WTC11 (cell line): ENCODE measurements at places on chromosomes 12 and 14.

DNA sequence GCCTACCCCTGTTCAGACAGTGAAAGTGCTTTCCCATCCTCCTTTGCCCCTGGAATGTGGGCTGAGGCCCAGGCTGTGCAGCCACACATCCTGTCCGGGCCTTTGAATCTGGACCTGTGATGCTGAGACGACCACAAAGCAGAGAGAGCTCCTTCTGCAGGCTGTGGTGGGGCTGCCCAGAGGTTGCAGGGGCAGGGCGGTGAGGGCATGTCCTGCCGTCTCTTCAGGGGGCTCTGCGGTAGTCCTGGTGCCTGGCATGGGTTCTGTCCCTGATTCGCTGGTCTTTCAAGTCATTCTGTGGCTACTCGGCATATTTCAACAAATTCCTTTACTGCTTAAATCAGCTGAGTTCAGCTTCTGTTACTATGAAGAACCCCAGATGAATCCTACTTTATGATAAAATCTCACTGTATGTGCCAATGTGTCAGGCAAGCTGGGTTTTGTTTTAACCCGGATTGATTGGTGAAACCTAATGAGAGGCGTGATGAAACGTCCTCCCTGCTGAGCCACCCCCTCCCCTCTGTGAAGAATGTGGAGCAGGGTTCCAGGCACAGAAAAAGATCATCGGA, 63.4 kb upstream of the DICER1 start:
- no peak overlapping the region for H3K27ac ChIP-seq
- no peak for DNase-seq
- no peaks in the 10 kb centered on the region for H3K36me3 ChIP-seq
- peaks cover 61% of the 10 kb centered on the region for H3K4me1 ChIP-seq
- no peak overlapping the region for H3K4me3 ChIP-seq

DNA sequence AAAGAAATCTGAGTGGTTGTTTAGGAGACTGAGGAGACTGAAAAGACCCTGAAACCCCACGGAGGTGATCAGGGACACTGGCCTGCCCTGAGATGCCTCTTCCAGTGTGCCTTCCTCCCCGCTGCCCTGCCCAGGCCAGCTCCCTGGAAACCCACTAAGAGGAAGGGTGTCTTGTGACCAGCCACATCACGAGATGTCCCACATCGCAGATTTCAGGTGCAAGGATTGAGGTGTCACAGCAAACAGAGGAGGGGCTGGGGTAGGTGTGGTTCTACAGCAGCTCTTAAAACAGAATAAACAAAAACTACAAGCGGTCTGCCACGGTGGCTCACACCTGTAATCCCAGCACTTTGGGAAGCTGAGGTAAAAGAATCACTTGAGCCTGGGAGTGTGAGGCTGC, 184.3 kb upstream of the C14orf180 start:
- no peak for DNase-seq
- no peak overlapping the region for H3K4me3 ChIP-seq
- no peaks in the 10 kb centered on the region for H3K27me3 ChIP-seq
- no peak overlapping the region for H3K27ac ChIP-seq
- H3K4me1 ChIP-seq = peaks cover 11% of the 10 kb centered on the region; the same call in 1 of the 2 replicates

- DNase-seq = no peak
- no peak overlapping the region for H3K4me3 ChIP-seq
- H3K36me3 ChIP-seq = no peaks in the 10 kb centered on the region
- H3K4me1 ChIP-seq = peaks cover 17% of the 10 kb centered on the region
- H3K27me3 ChIP-seq = no peaks in the 10 kb centered on the region; the same call in 1 of the 2 replicates
- H3K27ac ChIP-seq = no peak overlapping the region
Observed at GRCh38 chr14:61489932-61490331, 168.6 kb downstream of the PRKCH start.

DNA sequence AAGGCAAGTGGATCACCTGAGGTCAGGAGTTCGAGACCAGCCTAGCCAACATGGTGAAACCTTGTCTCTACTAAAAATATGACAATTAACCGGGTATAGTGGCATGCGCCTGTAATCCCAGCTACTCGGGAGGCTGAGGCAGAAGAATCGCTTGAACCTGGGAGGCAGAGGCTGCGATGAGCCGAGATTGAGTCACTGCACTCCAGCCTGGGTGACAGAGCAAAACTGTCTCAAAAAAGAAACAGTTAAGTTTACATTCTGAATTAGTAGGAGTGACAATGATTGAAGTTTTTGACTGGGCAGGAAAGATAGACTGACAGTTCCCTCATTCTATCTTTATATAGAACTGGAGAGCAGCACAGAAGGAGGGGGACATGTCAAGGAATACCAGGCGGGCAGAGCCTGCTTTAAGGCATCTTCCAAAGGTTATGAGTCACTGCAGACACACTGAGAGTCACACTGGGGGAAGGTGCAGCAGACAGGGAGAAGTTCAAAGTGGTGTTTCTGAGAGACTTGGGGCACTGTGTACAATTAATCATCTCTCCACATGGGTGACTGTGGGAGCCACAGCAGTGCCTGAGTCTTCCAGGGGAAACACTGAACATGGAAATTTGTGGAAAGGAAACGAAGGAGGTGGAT, 42.8 kb upstream of the RNASE3 start:
- H3K4me1 ChIP-seq = peaks cover 12% of the 10 kb centered on the region
- no peak for DNase-seq
- H3K4me3 ChIP-seq = no peak overlapping the region
- no peaks in the 10 kb centered on the region for H3K36me3 ChIP-seq
- H3K27ac ChIP-seq = no peak overlapping the region
